Activated CD8-positive, alpha-beta memory T cell treated with anti-CD3 and anti-CD28 coated beads for 1 hour (primary cell): ENCODE measurements at places on chromosomes 13 and 19.

DNA sequence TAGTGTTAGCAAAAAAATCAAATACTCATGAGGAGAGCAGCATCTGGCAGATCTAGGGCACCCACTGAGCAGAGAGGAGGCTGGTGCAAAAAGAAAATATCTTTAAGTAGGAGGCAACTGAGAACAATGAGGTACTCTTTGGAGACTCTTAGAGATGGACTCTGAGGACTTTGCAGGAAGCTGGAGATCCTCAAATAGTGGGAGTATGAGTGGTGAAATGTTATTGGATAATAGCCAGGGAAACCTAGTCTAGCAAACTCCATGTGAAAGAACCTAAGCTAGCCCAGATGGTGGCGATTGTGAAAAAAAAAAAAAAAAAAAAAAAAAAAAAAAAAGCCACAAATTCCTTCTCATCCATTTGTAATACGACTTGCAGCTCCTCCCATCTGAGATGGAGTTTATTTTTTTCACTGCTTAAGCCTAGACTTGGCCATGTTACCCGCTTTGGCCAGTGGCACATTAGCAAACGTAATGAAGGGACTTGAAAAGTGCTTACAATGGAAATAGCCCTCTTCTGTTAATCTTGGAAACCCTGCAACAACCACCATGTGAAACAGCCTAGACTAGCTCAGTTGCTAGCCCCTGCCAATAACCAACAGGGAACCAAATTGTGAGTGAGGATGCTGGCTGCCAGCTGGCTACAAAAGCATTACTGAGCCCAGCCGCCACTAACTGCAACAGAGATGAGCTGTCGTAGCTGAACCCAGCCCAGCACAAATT is 476.2 kb downstream of the KLF12 start:
- no peak for DNase-seq

GRCh38 chr19:47430041-47430802 is 10.9 kb upstream of the MEIS3 start:
- DNase-seq, result no peak

DNA sequence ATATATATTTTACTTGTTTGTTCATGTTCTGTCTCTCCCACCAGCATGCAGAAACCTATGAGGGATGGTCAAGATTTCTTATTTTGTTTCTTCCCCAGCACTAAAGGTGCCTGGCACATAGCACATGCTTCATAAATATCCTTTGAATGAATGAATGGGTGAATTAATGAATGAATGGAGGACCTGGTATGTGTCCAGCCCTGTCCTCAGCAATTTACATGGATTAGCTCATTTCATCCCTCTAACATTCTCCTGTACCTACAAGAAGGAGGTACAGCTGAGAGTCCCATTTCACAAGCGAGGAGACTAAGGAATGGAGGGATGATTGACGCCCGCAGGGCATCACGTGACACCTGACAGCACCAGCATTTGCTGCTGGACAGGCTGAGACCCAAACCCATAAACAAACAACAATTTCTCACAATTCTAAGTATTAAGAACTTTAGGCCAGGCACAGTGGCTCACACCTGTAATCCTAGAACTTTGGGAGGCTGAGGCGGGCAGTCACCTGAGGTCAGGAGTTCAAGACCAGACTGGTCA is 6.8 kb upstream of the BCAT2 start:
- no peak for DNase-seq

GRCh38 chr19:31501427-31502195 is 152.4 kb upstream of the TSHZ3 start:
- DNase-seq, result no peak

DNA sequence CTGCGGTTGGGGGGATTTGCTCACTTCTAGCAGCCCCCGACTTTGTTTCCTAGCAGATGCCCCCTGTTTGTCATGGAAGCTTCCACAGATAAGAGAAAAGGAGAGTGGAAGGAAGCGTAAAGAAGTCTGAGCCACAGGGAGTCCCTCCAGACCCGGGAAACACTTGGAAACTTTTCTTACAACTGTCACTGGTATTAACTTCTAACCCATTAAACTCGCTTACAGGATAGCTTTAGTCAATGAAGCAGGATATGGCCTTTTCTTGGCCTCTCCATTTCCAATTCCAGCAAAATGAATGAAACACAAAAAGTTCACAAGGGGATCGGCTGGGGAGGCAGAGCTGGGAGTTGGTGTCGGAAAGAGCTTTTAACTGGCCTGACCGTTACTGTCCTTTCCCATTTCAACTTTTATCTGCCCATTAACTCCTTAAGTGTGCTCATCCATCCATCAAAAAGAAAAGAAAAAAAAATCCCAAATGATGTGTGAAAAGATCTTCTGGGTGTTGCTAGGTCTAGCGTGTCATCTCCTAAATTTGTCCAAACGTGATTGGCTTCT is 231.9 kb upstream of the ARGLU1 start:
- no peak for DNase-seq

DNA sequence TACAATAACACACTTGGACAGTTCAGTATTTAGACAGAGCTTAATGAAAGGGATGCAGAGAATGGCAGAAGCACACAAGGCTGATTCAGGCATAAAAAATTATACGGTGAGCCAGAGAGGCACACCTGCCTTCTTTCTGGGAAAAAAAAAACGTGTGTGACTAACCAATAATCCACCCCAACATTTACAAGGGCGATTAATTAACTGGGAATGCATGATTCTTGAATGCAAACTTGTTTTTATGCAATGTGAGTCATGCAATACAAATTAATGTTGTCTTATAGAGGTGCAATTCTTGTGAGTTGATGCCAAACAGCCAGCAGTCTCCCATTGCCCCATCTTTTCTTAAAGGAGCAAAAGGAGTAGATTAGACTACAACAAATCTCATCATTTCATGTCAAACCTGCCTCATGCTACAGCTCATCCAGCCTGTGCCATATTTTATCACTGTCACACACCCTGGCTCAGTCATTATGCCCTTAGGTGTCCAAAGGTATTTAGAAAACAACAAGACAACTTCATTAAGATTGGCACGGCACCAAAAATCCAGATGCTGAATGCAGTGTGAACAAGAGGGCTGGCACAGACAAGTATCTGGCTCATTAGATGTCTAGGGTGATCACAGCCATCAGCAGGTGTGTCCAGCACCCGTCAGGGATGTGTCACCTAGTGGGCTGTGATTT is 721.1 kb downstream of the EFNB2 start:
- DNase-seq, result no peak

- no peak for DNase-seq
Observed at GRCh38 chr13:28618230-28618994, 40.5 kb upstream of the POMP start.

- no peak for DNase-seq
Observed at GRCh38 chr13:104779311-104779993, 1713.2 kb upstream of the SLC10A2 start.

- no peak for DNase-seq
Observed at GRCh38 chr13:99442273-99442895, 58.9 kb upstream of the TM9SF2 start.

DNA sequence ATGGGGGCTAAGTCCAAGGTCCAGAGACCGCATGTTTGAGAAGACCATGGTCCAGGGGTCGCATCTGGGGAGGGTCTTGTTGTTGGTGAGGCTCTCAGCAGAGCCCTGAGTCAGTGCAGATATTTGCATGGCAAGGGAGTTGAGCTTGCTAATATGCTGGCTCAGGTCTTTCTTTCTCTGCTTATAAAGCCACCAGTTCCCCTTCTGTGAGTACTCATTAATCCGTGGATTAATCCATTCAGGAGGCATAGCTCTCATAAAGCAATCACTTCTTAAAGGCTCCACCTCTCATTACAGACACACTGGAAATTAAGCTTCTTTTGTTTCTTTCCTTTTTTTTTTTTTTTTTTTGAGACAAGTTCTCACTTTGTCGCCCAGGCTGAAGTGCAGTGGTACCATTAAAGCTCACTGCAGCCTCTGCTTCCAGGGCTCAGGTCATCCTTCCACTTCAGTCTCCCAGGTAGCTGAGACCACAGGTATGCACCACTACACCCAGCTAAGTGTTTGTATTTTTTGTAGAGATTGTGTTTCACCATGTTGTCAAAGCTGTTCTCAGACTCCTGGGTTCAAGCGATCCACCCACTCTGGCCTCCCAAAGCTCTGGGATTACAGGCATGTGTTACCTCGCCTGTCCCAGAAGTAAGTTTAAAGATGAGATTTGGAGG is 216.4 kb downstream of the SLITRK5 start:
- DNase-seq, result no peak

- DNase-seq, result no peak
Observed at GRCh38 chr19:30626626-30626966, 254.4 kb downstream of the ZNF536 start.

DNA sequence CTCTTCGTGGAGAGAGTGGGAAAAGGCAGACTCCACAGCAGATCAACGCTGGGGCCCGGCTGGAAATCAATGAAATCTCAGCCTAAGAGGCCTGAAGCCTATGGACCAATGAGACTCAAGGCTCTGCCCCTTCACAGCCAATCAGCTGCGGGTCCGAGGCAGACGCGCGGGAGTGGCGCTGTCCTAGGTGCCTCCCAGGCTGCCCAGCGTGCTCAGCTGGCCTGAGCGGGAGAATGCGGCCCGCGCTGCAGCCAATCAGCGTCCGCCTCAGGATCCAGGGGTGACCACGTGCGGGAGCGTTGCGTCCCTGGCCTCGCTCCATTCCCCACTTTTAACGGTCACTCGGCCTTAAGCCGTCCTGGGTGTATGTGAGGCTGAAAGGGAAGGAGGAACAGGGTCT is at the start of gene ZBTB32:
TSS of gene ZBTB32 (plus strand) at position 341 of the 400 bp plus-strand sequence. CDS start 10,069 bp downstream, outside the sequence.
- DNase-seq, result no peak

GRCh38 chr19:14138576-14139265 is 2.3 kb upstream of the ASF1B start:
- no peak for DNase-seq

DNA sequence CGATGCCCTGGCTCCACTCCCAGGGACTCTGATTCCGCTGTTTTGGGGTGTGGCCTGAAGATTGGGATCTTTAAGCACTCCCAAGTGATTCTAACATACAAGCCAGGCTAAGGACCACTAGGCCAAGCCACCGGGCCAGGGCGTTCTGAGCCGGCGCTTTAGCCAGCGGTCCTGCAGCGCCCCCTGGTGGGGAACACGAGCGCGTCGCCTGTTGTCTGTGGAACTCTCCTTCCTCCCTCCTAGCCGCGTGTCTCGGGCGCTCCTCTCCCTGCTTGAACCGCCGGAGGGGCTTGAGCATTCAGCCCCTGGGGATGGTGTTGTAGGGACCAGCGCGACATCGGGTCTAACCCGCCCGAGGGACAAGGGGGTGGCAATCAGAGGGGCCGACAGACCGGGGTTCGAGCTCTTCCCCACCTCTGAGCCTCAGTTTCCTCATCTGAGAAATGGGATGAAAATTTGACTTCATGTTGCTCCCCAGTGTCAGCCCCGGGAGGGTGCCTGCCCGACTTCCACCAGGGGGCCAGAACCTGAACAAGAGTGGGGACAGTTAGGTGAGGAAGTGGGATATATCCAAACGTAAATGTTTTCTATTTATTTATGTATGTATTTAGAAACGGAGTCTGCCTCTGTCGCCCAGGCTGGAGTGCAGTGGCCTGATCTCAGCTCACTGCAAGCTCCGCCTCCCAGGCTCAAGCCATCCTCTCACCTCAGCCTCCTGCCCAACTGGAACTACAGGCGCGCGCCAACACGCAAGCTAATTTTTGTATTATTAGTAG is 18.0 kb upstream of the PNMA8B start:
- DNase-seq, result peak; percentile 80

DNA sequence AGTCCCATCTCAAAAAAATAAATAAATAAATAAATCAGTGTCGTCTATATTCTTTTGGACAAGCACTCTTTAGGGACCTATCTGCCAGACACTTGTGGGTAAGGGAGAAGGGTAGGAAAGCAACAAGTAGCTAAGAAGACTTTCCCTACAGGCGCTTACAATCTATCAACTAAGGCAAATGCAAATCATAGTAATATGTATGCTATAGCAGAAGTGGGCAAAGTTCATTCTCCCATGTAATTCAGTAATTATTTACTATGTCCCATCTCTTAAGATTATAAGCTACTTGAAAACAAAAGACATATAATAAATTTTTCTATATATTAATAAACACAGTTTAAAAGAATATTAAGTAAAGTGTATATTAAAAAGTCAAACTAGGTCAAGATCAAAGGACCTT is 16.5 kb downstream of the ELF1 start:
- DNase-seq, result no peak

GRCh38 chr19:15072930-15073647 is 8.9 kb upstream of the OR1I1 start:
- DNase-seq, result no peak

GRCh38 chr13:111626371-111627305 is 306.2 kb downstream of the TEX29 start:
- DNase-seq, result no peak

- DNase-seq, result no peak
Observed at GRCh38 chr19:45403272-45403671, 1.6 kb downstream of the PPP1R13L start.

DNA sequence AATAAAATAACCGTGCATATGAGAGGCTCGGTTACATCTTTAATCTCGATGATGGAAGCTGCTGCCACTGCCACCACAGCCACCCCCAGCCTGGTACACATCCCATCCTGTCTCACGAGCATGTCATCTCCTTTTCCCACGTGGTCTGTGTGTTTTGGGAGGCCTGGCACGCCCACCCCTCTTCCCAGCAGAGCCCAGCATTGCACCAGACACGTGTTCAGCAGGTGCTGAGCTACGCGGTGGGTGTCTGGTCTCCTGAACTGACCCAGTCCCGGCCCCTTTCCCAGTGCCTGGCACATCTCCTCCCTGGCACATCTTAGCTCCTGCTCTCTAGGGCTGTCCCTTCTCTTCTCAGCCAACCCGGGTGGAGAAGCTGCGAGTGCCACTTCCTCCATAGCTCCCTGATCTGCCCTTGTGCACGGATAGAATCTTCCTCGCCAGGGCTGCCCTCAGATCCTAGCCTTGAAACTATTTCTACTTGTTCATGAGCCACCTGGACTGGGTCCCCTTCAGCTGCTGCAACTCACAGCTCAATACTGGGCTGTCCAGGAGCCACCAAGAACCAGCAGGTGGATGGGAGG is 36.8 kb upstream of the ZNF536 start:
- no peak for DNase-seq

GRCh38 chr13:103299079-103299478 is 232.9 kb upstream of the SLC10A2 start:
- no peak for DNase-seq

DNA sequence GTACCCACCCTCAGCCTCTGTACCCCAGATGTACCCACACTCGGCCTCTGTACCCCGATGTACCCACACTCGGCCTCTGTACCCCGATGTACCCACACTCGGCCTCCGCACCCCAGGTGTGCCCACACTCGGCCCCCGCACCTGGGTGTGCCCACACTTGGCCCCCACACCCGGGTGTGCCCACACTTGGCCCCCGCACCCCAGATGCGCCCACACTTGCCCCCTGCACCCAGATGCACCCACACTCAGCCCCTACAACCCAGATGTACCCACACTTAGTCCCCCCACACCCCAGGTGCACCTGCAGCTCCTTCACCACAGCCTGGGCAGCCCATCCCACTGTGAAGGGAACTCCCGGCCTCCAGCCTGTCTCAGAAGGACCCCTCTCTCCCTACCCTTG is 69.7 kb downstream of the PEX11G start:
- DNase-seq, result no peak

GRCh38 chr19:7000333-7000732 is 20.9 kb downstream of the MBD3L2B start:
- DNase-seq, result no peak
